ENCODE measurements at places on chromosomes 12 and 14.
A peak's percentile ranks its signal among the peaks of the same experiment; 100 is the strongest.

GRCh38 chr14:20179880-20180279 lies 10.8 kb upstream of the OR11G2 start:
- no peak for DNase-seq

- DNase-seq, result no peak
Observed at GRCh38 chr14:77580477-77580876, 36.0 kb downstream of the SPTLC2 start.

DNA sequence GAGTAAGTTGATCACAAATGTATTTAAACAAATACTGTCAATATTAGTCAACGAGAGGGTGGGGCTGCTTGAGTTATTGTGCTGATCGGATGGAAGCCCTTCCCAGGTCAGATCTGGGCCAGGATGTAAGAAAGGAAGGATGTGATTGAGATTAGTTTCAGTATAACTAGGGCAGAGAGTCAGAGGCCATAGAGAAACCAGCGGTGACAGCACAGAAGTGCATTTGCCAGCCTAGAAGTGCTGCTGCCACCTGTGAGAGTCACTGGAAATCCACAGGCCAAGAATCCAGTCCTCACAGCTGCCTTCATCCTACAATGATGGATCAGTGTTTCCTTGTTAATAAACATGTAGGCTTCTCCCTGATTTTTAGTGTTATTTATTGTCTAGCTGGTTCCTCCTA lies 9.8 kb upstream of the FERMT2 start:
- DNase-seq, result no peak

- DNase-seq, result no peak
Observed at GRCh38 chr12:104792570-104792969, 165.5 kb downstream of the SLC41A2 start.

GRCh38 chr12:6606331-6607131 lies 648 bp downstream of the CHD4 start:
- peak; percentile 70 for DNase-seq

- DNase-seq, result no peak
Observed at GRCh38 chr12:71445071-71445470, 5.5 kb downstream of the LGR5 start.

DNA sequence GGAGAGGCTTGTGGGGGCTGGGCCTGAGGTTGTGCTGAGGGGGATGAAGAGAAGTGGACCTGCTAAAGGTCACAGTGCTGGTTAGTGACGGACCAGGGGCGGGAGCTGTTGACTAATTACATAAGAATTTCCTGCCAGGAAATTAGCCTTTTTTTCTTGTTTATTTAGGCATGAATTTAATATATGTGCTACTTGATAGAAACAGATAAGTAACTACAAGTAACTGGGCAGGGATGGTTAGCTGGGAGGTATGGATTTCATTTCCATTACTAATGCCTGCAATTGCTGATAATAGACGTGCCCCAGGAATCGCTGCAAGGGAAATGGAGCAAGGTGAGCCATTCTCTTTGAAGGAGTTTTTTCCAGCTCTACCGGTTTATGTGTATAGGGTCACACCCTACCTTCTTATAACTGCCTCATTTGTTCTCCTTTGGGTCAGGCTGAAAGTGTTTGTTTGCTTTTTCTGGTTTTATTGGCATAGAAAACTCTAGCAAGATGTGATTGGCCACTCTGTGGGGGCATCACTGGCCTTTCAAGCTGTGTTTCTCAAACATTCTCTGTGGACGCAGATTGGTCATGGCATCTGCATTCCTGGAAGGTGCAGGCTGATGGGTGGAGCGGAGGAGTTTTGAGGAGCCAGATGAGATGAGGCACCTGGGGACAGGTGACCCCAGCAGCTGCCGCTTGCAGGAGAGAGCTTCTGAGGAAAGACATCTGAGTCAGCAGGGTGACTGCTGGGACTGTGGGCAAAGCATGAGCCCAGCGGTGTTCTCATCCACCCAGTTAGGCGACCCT lies 19.0 kb upstream of the GPRC5A start:
- no peak for DNase-seq

- DNase-seq, result no peak
Observed at GRCh38 chr12:132477017-132477702, 12.8 kb upstream of the FBRSL1 start.

GRCh38 chr14:61678975-61679374 lies 16.3 kb upstream of the HIF1A start:
- no peak for DNase-seq

- no peak for DNase-seq
Observed at GRCh38 chr14:91925001-91925726, 22.3 kb downstream of the FBLN5 start.

- DNase-seq, result peak; percentile 14
Observed at GRCh38 chr12:49967777-49968250, 4.9 kb upstream of the AQP6 start.

DNA sequence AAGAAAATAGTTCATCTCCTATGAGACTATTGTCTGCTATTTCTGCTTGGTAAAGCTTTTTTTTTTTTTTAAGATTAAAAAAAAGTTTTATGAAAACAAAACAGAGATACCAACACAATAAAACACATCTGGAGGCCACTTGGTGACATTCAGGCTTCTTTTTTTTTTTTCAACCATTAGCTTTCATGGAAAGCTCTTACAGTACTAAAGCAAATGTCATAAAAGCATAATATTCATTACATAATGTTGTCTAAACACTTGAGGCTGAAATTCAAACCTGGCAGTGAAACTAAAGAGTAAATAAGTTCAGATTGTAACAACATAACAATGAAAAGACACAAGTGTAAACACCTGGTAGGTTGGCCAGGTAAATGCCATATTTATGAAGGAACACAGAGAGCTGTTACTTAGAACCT lies 14.7 kb downstream of the PRICKLE1 start:
- DNase-seq, result no peak

- DNase-seq, result no peak
Observed at GRCh38 chr12:130220706-130221100, 58.4 kb downstream of the FZD10 start.

DNA sequence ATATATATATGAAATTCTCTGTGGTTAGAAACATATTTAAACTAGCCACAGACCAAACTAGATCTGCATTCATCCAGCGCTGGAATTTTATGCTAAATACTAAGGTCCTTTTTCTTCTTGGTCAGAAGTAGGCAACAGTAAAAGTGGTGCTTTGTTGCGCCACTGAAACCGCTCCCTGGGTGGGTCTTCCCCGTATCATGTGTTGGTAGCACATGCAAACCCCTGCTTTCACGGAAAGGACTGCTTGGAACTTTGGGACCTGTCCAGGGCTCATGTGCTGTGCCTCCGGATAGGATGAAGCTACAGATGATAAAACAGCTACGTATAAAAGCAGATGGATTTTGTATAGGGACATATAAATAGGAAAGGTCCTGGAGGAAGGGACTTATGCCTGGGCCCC lies 40.1 kb upstream of the COL2A1 start:
- DNase-seq, result no peak

GRCh38 chr12:104520242-104520900 lies 63.6 kb downstream of the CHST11 start:
- DNase-seq, result no peak

DNA sequence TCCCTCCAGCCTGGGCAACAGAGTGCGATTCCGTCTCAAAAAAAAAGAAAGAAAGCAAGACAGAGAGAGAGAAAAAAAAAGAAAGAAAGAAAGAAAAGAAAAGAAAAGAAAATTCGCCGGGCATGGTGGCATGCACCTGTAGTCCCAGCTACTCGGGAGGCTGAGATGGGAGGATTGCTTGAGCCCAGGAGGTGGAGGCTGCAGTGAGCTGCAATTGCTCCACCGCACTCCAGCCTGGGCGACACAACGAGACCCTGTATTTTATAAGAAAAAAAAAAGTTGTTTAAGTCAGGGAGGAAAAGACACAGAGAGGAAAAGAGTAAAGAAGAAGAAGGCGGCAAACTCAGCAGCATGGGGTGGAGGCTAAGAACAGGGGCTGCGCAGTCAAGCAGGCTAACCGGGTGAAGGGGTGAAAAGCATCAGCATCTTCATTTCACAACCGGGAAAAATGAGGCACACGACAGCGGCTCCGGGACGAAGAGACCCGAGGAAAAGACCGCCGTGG lies 557 bp upstream of the FICD start:
- no peak for DNase-seq

DNA sequence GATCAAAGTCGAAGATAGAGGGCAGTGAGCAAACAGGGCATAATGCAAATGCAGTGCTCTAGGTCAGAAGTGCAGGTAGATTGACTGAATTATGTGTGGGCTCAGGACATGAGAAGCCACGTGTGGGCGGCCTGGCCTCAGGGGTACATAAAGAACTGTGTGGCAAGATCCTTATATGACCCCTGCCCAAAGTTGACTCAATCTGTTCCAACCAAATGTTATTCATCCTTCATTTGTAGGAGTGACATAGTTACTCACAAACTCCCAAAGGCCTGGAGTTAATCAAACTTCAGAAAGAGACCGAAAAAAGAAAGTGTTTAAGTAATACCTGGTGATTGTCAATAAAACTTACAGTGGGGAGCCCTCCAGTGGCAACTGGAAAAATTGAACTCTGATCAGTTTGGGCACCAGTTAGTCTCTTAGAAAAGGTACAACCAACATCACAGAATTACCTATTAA lies 150.4 kb upstream of the FAR2 start:
- DNase-seq, result peak; percentile 14

DNA sequence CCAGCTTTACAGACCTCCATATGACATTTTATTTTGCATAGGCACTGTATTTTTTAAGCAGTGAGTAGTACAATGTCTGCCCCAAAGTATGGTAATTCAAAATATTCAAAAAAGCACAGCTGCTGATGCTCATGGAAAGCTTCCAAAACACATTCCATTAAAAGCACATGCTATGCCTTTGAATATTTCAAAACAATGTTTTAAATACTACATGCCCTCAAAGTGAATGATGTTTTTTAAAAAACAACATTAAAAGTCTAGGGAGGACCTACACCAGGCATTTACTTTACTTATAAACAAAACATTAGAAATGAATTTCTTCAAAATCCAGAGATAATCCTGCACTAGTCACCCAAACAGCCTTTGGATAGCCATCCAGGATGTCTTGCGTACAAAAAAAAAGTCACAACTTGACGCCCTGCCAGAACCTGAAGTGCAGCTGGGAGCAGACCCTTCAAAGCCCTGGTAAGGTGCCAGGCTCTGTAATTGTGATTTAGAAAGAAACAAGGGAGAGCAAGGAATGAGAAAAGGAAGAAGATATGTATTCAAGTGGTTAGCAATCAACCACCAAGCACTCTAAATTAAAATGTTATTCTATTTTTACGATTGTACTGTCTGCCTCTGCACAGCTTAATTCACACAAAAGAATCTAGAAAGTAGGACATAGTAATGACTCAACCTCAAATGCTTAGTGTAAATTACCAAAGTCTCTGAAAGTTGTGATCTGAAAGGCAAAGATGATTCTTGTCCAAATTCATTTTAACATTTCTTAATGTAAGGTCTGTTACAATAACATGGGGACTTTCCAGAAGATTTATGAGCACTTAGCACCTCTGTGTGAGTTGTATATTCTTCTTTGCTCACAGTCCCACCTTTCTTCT lies 31.9 kb downstream of the CEP83 start:
- no peak for DNase-seq

GRCh38 chr12:81077686-81078441 lies at the start of gene ACSS3:
Gene ACSS3, plus strand, starts transcription at chr12:81078079. Its CDS starts 42 bp downstream, at chr12:81078121.
- DNase-seq, result no peak

- DNase-seq, result no peak
Observed at GRCh38 chr12:91723191-91723590, 422.5 kb downstream of the BTG1 start.

DNA sequence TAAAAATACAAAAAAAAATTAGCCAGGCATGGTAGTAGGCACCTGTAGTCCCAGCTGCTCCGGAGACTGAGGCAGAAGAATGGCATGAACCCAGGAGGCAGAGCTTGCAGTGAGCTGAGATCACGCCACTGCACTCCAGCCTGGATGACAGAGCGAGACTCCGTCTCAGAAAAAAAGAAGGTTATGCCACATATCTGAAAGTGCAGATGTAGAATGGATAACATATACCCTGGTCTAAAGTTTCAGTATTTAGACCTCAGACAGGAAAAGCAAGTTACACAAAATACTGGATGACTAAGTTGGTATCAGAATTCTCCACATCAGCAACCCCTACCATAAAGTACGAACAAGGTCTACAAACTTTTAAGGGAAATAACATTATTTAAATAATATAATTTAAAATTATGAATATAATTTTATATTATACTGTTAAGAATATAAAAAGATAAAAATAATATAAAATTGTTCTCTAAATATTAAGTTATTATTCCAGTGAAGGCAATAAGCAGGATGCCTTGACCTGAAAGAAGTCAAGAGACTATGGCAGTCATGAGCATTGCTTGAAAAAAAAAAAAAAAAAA lies 169.9 kb downstream of the CRADD start:
- no peak for DNase-seq

DNA sequence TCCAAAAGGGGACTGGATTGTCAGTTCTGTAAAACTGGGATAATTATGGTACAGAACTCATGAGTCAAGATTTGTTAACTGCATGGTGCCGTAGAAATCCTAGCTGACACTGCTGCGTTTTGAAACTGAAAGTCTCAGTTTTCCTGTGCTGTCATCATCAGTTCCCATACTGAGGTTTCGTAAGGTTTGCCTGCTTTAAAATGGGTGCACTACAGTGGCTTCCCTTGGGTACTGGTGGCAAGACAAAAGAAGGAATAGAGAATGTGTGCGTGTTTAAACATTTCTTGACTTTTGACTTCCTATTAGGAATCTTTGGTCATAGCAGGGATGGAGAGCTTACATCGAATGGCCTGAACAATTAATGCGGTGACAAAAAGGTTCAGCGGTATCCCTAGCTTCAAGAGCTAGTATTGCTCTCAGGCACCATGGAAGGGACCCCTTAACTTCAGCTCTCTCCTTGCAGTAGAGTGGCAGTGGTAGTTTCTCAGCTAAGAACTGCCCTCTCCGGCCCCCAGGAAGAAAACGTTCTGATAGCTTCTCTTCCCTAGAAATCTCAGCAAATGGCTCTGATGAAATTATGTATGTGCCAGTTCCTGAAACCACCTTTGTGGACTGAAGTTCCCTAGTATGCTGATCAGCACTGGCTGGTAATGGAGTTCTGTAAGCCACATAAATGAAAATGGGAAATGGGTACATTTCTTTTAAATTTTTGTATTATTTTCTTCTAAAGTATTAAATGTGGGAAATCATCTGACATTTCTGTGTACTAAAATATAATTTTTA lies 28.9 kb downstream of the ANO6 start:
- no peak for DNase-seq

GRCh38 chr14:22179190-22179589 lies 409.8 kb downstream of the DAD1 start:
- DNase-seq, result no peak

DNA sequence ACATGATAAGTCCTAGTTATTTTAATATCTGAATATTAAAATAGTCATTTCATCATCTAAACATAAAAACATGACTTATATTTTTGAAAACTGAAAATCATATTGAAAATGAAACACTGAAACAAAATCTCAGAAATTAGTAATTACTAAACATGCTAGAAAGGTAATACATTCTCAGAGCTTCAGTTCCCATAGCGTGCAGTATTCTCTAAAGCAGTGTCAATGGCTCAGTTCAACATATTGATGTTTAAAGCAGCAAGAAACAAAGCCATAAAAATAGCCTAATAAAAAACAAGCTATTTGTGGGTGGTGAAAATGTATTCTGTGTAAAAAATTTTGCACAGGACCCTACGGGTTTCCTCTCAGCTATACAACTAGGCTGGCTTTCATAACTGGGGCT lies 1337.4 kb downstream of the FSCB start:
- DNase-seq, result no peak
